ENCODE measurements at places on chromosomes 1 and 21.

GRCh38 chr1:76820028-76820427 lies 47.3 kb upstream of the ST6GALNAC5 start:
- DNase-seq: no peak

GRCh38 chr1:23126801-23127200 lies 41.9 kb downstream of the LUZP1 start:
- no peak for DNase-seq

DNA sequence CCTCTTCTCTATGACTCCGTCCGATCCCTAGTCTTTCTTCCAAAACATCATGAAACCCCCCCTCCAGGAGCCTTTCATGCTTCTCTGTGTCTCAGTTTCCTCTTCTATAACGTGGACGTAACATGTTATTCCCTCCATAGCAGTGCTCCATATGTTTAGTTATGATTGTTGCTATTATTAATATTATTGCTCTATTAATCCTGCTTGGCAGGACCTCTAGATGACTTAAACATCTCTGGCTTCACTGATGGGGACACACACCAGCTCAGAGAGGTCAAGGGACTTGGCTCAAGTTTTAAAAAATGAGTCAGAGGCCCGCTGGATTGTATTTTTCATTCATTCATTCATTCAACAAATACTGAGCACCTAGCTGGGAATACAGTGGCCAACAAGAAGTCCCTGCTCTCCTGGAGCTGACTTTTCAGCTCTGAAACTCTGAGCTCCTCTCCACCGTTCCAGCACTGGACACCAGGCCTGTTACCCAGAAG lies 404 bp upstream of the CPLANE2 start:
- DNase-seq: no peak

DNA sequence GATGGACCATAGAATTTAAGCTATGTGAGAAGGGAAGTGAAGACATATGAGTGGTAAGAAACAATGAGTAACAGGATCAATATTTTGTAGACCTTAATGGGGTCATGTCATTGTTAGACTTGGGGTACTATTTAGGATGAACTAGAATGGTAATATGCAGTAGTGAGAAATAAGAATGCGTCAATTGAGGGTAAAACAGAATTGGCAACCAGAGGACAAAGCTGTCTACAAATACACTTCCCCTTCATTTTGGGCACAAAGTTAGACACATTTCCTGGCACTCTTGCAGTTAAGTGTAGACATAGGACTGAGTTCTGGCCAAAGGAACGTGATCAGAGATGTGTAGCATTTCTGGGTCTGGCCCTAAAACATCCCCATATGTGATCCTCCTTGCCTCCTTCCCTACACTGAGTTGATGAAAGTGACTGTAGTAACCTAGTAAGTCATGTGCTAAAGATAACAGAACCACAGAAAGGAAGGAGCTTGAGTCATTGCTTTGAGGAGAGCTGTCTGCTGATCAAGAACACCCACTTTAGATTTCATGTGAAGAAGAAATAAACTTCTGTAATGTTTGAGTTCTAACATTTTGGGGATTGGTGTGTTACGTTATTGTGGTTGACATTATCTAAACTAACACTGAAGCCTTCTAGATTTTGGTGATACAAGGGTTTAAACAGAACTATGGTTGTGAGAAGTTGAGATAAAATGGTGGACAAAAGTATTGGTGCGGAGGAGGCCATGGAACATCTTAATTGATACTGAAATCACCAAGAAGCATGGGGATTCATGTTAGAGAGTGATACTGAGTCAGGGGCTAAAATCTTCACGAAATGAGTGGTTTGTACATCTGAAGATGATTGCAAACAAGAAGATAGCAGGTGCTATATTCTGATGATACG lies 41.7 kb downstream of the CD55 start:
- peak; percentile 74 for DNase-seq

- DNase-seq: no peak
These were observed 4.8 kb upstream of the COL6A1 start for GRCh38 chr21:45976701-45977311.

DNA sequence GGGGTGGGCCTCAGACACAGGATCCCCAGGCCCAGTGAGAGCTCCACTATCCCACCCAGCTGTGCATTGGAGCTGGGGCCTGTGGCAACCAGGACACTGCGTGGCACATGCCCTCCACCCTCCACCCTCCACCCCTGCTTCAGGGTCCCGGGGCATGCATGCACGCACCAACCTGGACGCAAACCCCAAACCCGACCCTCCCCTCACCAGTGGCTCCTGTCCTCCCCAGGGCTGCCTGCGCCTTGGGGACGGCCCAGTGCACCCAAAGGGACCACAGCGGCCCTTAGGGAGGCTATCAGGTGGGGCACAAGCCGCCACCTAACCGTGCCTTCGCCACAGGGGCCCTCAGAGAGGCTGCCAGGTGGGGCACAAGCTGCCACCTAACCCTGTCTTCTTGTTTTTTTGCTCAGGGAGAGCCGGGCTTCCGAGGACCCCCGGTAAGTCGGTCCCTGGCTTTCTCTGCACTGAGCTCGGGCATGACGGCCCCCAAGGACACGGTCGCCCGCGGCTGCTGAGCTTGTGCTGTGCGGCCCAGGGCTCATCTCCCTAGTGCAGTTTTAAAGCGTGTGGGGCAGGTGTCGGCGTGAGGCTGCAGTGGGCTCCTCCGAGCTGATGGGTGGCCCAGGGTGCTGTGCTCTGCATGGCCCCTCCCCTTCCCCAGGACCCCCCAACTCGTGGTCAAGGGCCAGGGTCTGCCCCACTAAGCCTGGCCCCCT lies 47.9 kb downstream of the SLC19A1 start:
- no peak for DNase-seq

- no peak for DNase-seq
These were observed 58.1 kb upstream of the ARHGEF16 start for GRCh38 chr1:3396411-3396810.

- DNase-seq: no peak
These were observed 90.0 kb downstream of the FNBP1L start for GRCh38 chr1:93537924-93538323.

GRCh38 chr1:42439940-42440339 lies 15.9 kb downstream of the ZMYND12 start:
- no peak for DNase-seq

- DNase-seq: no peak
These were observed 39.0 kb upstream of the ATG4C start for GRCh38 chr1:62744611-62745577.

- DNase-seq: no peak
These were observed 661.8 kb upstream of the CXADR start for GRCh38 chr21:16851054-16851453.

- DNase-seq: peak; percentile 62
These were observed 26.8 kb downstream of the TMEM201 start for GRCh38 chr1:9615316-9616063.

DNA sequence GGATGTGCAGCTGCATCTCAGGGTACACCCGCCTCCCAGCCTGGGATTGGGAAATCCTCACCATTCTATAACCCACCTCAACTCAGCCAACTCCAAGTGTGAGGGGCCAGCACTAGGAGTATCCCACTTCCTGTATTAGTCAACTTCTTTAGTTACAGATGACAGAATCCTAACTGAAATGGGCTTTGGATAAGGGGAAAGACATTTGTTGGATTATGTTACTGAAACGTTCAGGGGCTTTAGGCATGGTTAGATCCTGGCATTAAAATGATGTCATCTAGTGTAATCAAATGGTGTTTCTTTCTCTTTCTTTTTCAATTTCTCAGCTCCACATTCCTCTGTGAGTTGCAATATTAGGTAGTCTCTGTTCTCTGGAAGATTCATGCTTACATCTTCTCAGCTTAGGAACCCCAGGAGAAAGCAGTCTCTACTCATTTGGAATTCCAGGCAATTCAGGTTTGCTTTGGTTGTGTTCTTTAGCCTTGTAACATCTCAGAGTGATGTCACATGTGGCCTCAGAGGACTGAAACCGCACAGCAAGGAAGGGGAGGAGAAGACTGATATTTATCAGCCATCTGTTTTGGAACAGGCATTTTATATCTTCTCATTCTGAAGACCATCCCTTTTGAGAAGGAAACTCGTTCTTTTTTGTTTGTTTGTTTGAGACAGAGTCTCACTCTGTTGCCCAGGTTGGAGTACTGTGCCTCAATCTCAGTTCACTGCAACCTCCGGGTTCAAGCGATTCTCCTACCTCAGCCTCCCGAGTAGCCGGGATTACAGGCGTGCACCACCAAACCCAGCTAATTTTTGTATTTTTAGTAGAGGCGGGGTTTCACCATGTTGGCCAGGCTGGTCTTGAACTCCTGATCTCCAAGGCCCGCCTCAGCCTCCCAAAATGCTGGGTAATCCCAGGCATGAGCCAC lies 18.9 kb upstream of the TMEM54 start:
- DNase-seq: no peak

- DNase-seq: no peak
These were observed 17.9 kb downstream of the SYT6 start for GRCh38 chr1:114135786-114136185.

- no peak for DNase-seq
These were observed 69.8 kb upstream of the HSPA13 start for GRCh38 chr21:14452727-14453241.

GRCh38 chr1:189607477-189608096 lies 870.1 kb downstream of the BRINP3 start:
- DNase-seq: no peak

DNA sequence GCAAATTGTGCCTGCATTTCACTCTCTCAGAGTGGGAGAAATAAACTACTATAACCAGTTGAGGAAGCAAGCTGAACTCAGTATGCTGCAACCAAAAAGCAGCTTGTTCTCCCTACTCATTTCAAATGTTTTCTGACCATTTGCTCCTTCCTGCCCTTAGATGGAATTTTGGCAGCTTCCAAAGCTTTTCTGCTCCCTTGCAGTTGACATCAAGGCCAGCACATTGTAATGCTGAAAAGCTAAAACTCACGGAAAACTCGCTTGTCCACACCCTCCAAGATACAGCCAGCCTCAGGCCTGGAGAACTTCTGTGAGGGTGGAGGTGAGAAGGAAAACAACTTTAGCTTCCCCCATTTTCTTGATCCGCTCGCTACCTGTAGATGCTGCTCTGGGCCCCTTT lies 5.0 kb upstream of the CHML start:
- DNase-seq: no peak

DNA sequence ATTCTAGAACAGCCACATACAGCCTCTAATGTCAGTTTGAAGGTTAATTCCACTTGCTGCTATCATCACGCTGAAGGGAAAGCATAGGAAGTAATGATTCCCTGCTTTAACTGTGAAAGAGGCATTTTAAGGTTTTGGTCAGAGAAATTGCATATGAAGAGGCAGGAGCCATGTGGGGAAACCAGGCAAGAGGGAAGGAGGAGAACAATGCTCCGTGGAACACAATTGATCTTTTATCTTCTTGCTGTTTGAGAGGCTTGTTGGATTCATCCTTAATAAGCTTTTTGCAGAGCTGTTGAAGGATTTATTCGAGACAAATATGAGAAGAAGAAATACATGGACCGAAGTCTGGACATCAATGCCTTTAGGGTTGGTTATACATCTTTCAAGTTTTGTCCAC lies 35.9 kb downstream of the SMAP2 start:
- DNase-seq: no peak

GRCh38 chr1:240888039-240888786 lies 276.3 kb upstream of the GREM2 start:
- peak; percentile 1 for DNase-seq

DNA sequence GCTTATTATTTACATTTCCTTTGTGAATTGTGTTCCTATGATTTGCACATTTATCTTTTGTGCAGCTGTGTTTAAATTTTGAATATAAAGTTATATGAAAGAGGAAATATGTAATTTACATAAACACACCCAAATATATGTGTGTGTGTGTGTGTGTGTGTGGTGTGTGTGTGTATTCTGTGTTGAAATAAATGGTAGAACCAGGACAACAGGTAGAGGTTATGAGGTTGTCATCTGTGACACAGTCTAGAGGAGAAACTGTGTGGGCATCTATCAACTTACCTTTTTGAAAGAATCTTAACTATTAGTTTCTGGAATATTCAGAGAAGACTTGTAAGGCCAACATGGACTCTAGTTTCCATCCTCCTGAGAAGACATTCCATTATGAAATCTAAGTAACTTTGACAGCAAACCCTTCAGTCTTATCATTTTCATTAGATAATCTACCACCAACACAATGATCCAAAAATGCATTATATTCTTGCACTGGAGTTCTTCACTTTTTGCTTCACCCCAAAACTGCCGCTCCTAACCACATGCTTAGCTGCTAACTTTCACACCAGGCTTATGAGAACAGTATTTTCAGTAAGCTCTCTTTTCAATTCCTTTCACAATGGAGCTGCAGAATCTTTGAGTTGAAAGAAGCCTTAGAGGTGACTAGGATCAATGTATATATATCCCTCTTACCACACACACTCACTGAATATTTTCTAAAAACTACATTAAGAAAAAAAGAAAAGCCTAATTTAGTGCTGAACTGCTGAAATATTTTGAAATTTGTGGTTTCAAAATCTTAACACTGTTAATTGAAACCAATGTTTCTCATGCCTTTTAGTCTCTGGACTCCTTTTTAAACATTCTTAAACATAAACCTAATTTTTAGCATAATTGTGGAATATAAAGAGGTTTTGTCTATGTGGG lies 21.8 kb downstream of the PTPRC start:
- DNase-seq: no peak

DNA sequence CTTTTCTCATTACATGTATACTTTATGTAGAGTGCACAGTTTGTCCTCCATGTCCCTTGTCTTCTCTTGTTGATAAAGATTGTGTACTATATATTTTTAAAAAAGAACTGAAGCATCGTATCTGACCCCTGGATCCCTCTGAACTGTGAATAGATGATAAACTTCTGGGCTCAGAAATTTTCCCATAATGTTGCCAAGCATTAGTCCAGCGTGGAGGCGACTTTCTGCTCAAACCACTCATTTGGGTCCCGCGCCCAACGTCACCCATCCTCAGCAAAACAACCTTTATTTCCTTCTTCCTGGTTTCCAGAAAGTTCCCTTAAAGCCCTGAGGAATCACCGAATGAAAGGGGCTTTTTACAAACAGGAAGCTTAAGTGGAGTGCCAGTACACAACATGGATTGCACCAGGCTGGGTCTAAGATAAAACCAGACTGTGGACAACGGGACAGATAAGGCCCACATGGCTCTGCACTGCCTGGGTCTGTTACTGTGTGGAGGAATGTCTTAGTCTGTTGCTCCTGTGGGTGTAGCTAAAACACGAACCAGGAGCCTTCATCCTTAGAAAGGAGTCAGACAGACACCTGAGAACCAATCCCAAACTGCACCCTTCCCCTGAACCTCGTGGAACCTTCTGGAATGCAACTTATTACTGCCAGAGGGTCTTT lies 15.6 kb downstream of the EVA1C start:
- DNase-seq: no peak

- no peak for DNase-seq
These were observed 41.7 kb downstream of the PLPP3 start for GRCh38 chr1:56537660-56538059.

DNA sequence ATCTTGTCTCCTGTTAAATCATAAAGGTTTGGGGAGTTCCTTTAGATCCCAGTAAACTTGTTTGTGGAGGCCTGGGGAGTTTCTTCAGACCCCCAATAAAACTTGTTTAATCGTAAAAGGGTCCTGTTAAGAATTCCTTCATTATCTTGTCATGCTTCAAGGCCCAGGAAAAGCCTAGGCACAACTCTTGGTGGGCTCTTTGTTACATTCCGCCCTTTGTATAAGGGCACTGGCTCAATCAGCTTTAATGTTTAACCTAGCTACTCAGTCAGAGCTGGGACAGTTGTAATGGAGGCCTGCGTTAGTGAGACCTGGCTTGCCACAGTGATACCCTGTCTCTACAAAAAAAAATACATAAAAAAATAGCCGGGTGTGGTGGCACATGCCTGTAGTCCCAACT lies 77.2 kb downstream of the MPZL1 start:
- DNase-seq: no peak
